ENCODE measurements at places on chromosomes 5 and 9.

DNA sequence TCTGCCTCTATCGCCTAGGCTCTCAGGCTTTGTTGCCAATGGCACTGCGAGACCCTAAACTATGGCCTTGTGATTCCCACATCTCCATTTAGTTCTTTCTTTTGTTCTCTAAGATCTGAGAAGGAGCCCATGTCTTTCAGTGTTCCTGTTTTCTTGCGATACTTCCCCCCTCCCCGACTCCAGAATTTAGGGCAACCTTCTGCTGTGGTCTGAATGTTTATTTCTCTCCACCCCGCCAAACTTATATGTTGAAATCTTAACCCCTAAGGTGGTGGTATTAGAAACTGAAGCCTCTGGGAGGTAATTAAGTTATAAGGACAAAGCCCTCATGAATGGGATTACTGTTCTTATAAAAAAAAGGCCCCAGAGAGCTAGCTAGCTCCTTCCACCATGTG lies 6.4 kb downstream of the TMC1 start:
- no peak for DNase-seq

GRCh38 chr5:107598958-107599357 lies 71.8 kb downstream of the EFNA5 start:
- DNase-seq, result no peak

DNA sequence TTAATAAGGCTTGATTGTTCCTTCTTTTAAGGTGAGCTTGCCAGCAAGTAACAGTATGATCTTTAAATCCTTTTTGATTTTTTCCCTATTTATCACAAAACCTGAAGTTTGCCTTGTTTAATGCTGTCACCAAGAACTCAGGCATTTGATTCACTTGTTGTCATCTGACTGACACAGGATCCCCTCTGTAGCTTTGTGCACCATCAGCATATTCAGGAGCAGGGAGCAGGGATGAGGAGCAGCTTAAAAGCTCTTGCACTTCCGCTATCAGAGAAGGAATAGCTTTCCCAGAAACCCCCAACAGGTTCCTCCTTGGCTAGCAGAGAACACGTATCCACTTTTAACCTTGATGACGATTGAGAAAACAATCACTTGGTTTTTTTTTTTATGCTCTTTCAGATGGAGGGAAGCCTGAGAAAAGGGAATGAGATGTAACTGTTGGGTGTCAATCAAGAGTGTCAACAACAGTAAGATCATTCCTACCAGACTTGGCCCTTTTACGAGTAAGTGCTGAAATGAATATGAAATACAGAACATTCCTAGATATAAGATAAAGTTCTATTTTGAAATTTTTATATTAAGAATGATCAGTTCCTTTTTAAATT lies 433.1 kb upstream of the CDH18 start:
- no peak for DNase-seq

GRCh38 chr9:131397100-131397790 lies 3.4 kb downstream of the PRRC2B start:
- DNase-seq, result no peak

GRCh38 chr9:76162751-76163500 lies 231.3 kb downstream of the RFK start:
- no peak for DNase-seq

GRCh38 chr9:79719989-79720388 lies 148.2 kb downstream of the TLE4 start:
- DNase-seq, result no peak
